Activated CD8-positive, alpha-beta memory T cell treated with anti-CD3 and anti-CD28 coated beads for 1 hour (primary cell): ENCODE measurements at places on chromosomes 3 and 15.

GRCh38 chr15:73983211-73983727 lies 8.8 kb downstream of the STOML1 start:
- DNase-seq, result no peak

- DNase-seq, result no peak
These were observed 93.3 kb downstream of the SEMA5B start for GRCh38 chr3:122934251-122934650.

DNA sequence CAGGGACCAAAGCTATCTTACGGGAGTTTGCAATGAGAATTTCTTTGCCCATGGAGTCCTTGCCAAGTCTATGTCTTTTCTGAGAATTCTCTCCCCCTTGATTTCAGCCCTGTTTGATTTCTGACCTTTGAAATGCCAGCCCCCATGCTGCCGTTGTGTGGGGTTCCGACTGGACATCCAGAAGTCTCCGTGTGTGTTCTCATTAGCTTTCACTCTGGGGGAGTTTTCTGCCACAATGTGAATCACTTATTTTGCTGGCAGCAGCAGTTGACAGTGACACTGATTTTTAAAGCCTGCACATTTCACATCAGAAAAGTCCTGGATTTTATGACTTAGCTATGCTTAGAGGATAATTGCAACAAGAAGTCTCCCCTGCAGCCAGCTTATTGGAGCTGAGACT lies 98.4 kb upstream of the CTDSPL start:
- no peak for DNase-seq

DNA sequence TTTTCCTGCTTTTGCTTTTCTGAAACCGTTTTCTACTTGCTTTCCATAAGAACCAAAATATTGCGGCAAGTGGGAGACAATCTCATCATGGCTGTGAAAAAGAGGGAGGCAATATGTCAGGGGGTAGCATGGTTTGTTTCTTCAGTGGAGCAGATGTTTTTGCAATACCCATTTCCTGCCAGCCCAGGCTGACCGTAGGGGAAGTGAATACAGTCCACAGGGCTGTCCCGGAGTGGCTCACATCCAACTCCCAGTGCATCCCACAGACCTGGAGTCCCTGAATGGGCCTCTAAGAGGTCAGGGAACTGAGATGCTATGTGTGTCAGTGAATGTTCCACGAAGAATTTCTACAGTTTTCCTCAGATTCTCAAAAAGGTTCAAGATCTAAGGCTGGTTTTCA lies 69.6 kb downstream of the EPHB1 start:
- DNase-seq, result no peak

DNA sequence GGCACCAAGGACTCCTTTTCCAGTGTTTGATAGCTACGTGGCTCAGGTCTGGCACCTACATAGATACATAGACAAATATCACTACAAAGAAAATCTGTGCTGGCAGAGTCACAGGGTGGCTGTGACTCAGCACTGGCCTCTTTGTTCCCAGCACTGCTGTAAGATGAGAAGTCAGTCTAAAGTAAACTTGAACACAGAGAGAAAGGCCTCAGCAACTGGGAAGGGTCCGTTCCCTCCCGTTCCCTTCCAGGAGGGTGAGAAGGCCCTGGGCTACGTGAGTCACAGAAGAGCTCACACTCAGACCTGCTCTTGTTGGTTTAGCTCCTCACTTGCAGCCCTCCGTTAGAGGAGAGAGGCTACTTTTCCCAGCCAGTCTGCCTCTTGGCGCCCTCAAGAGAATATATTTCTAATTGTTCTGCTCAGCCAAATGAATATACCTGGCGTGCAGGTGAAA lies 23.1 kb downstream of the ANXA2 start:
- DNase-seq, result no peak

- DNase-seq, result no peak
These were observed 44.8 kb downstream of the HCN4 start for GRCh38 chr15:73323956-73324355.
